Type B pancreatic cell (in vitro differentiated cells): ENCODE measurements at places on chromosomes 13 and 19.

- no peak for DNase-seq
Observed at GRCh38 chr13:76643596-76643995, 242.6 kb downstream of the KCTD12 start.

DNA sequence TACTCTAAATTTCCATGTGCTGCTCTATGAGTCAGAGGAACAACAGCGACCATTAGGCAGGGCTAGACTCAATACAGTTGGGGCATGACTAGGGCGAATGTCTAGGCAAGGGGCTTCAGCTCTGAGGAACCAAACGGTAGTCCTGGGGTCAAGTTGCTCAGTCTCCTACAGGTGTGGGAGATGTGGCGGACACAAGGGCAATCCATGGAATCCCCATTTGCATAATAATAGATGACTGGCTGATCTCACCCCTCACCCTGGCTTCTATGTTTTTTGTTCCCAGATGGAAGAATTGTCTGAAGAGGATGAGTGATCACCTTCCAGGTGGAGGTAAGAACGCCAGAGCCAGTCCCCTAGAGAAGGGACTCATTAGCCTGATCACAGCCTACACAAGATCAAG is 1048.2 kb upstream of the MIR17HG start:
- no peak for DNase-seq

DNA sequence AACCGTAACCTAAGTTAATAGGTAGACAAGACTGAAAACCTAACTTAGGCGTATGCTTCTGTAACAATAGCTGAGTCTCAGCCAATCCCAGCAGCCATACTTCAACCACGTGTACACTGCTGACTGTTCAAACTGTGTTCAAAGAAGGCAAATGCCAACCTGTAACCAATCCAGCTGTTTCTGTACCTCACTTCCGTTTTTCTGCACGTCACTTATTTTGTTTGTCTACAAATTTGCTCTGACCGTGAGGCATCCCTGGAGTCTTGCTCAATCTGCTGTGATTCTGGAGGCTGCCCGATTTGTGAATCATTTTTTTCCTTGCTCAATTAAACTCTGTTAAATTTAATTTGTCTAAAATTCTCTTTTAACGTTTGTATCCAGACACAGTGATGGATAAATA is 59.2 kb downstream of the EDNRB start:
- DNase-seq = no peak

GRCh38 chr13:26372747-26373146 is 118.8 kb downstream of the CDK8 start:
- DNase-seq = no peak

GRCh38 chr13:71609271-71609670 is 257.7 kb downstream of the DACH1 start:
- DNase-seq = no peak

- no peak for DNase-seq
Observed at GRCh38 chr13:61146158-61146557, 269.5 kb downstream of the PCDH20 start.

DNA sequence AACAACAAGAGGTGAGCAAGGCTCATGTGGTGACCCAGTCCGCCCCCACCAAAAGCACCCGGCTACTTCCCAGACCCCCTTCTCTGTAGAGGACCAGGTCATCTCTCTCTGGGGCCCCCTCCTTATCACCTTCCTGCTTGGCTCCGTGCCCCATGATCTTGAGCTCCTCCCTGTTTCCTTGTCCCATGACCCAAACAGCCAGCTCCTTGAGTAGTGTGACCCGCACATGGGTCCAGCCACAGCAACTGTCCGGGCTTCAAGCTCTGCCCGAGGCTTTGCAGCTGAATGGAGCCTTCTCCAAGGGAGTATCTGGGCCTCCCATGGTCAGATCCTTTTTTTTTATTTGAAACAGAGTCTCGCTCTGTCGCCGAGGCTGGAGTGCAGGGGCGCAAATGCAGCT is 61.8 kb downstream of the MYO9B start:
- no peak for DNase-seq

- DNase-seq = no peak
Observed at GRCh38 chr13:78520425-78520824, 82.9 kb downstream of the POU4F1 start.

DNA sequence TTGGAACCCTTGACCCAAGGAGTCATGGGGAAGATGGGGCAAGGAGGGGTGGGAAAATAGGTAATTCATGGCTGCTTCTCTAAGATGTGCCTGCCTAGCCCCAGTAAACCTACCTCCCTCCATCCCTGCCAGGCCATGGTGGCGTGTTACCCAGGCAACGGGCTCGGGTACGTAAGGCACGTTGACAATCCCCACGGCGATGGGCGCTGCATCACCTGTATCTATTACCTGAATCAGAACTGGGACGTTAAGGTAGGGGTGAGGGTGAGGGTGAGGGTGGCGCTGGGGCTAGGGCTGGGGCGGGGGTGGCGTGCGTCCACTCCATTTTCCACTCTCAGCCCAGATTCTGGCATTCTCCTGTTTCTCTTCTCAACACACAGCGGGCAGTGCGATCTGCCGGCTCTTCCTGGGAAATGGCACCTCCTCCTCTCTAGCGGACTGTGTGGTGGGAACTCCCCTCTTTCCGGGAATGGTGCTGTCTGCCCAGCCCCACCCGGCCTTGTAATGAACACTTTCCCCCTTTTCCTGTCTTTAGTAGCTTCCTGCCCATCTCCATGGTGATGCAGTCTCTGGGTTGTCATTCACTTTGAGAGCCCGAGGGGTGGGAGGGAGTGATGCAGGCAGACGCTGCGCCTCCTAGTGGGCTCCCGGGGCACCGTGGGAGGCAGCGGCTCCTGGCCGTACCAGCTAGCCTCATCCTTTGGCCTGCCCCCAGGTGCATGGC is 7.6 kb downstream of the EGLN2 start:
- peak; percentile 93 for DNase-seq

GRCh38 chr13:112053167-112053743 is 13.7 kb upstream of the SOX1 start:
- DNase-seq = no peak

- DNase-seq = no peak
Observed at GRCh38 chr19:15028490-15028889, 20.8 kb upstream of the CASP14 start.

DNA sequence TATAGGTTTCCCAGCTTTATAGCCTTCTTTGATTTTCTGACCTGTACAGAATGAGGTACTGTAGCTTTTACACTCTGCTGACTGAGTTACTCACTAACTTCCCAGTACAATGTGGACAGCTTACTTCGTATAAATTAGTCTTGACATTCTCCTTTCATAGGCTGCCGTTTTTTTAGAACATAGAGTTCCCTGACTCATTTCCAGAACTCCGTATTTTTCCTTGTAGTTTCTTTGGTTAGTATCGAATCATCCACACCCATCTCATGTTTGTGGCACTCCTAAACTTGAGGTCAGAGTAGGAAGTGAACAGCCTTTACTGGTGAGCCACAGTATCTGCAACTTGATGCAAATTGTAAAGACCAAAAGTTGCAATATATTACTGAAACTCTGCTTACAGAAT is 303.9 kb downstream of the SLITRK5 start:
- DNase-seq = no peak

GRCh38 chr13:39892721-39893685 is 237.5 kb downstream of the COG6 start:
- no peak for DNase-seq

GRCh38 chr19:36257520-36257876 is 42.6 kb downstream of the ZNF146 start:
- peak; percentile 82 for DNase-seq

- DNase-seq = no peak
Observed at GRCh38 chr19:41001243-41001971, 10.3 kb downstream of the CYP2B6 start.

DNA sequence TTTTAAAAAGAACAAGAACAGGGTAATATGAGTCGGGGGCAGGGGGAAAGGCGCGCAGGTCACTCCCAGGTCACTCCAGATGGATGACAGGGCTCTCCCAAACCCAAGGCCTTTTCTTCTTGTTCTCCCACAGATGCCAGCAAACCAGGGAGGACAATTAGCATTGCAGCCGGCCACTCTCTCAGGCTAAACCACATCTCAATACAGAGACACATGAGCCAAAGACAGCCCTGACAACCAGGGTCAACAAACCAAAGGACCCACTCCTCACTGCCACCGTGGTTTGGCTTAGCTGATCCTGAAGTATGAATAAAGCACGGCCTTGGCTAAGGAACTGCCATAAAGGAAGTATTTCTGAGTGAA is 47.3 kb downstream of the LATS2 start:
- no peak for DNase-seq

DNA sequence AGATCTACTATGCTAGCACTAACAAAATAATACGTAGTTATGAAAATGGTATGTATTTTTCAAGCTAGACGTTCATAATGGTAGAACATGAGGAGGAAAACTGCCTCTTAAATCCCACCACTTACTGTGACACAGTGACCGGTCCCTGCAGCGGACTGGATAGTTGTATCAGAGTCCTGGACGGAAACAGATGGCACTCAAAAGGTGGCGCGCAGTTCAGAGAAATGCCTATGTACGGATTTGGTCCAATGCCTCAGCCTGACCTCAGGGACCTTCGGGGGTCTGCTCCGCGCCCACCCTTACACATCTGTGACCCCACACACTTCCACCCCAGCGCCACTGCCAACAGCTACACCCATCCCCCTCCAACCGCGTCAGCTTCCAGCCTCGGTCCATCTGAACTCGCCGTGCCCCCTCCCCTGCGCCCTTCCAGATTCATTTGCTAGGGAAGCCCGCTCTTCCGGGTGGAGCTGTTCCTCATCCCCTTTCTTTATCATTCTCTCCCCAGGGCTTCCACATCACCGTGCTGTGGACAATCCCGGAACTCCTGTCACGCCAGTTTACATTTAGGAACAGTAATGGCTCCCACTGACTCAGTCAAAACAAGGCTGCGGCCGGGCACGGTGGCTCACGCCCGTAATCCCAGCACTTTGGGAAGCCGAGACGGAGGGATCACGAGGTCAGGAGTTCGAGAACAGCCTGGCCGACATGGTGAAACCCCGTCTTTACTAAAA is 792 bp upstream of the LENG8 start:
- no peak for DNase-seq

- no peak for DNase-seq
Observed at GRCh38 chr13:71681901-71682613, 184.9 kb downstream of the DACH1 start.

DNA sequence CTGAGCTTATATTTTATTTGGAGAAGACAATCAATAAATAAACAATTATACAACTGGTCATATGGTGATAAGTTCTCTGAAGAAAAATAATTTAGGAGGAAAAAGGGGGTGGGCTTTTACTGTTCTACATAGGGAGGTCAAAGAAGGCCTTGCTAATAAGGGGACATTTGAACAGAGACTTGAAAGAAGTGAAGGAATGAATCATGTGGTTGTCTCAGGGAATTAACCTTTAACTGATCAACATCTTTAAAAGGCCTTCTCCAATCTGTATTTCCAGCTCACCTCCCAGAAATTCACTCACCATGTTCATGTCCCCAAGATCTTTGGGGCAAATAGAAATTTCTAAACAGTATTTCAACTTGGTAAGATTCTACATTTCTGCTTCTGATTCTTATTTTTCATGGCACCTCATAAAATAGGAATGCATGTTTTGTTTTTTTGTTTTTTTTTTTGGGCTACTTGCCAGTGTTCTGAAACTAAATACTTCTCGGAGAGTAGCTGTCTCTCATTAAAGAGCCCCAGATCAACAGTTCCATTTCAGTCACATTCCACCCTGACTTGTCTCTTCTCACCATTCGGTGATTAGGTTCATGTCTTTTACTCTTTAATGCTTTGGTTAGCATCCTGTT is 19.2 kb upstream of the LPAR6 start:
- no peak for DNase-seq

- no peak for DNase-seq
Observed at GRCh38 chr13:79796136-79796535, 315.2 kb downstream of the NDFIP2 start.

- no peak for DNase-seq
Observed at GRCh38 chr13:106919133-106919532, 351.2 kb upstream of the ARGLU1 start.

DNA sequence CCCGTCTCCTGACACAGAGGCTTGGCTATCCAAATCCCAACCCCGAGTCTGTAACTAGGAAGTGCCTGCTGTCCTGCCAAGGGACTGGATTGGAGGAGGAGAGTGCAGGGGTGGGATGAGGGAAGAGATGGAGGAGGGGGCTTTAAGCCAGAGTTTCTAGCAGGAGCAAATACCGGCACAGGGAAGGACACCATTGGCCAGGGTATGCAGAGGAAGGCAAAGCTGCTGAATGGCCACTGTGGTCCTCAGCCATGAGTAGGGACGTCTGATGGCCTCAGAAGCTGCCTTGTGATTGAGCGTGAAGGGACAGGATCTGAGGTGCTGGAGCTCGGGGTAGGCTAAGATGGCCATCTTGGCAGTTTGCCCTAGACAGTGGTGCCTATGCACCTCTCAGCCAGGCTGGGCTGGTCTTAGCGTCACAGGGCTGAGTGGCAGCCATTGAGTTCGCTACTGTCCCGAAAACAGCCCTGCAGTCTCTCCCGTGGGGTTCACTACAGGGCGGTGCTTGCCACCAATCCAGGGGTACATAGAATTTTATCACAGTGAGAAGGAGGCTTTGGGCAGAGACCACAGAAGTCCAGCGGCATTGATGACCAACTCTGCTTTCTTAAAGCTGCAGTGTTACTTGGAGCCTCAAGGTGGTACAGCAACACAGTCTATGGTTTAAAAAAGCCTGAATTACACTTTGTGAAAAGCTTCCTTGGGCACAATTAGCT is 61.8 kb downstream of the AKAP11 start:
- no peak for DNase-seq

- no peak for DNase-seq
Observed at GRCh38 chr13:37534676-37535075, 63.9 kb downstream of the POSTN start.

DNA sequence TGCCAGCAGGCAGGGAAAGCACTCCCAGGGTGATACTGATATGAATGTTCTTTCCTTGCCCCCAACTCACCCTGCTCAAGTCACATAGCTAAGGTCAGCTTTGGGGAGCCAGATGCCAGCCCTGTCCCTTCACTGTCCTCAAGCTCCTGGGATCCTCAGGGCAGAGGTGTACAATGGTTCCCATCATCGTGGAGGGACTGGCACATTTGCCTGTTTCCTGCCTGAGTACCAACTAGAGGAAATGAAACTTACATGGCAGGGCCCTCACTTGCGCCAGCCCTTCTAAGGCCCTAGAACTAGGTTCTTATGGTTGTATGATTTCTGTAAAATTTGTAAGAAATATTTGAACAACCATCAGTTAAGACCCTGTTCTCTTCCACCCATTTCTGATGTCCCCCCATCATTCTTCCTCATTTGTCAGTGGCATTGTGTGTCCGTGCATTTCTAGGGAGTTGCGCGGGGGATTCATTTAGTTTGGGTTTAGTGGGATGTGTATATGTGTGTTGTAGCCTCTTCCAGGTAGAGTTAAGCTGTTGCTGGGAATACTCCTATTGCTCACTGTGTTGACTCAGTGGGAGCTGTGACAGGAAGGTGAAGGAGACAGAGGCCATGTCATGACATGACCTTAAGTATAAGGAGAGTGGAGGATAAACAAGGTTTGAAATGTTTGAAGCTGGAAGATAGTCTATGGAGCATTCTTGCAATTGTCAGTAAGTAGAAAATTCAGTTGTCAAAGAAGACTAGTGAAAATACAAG is 41.3 kb upstream of the RCBTB2 start:
- DNase-seq = no peak

- DNase-seq = no peak
Observed at GRCh38 chr13:52664272-52664671, 11.6 kb downstream of the SUGT1 start.
